ENCODE measurements at places on chromosomes 7 and 10.

- no peak for DNase-seq
These were observed 98.3 kb downstream of the KCNMA1 start for GRCh38 chr10:77539147-77539935.

DNA sequence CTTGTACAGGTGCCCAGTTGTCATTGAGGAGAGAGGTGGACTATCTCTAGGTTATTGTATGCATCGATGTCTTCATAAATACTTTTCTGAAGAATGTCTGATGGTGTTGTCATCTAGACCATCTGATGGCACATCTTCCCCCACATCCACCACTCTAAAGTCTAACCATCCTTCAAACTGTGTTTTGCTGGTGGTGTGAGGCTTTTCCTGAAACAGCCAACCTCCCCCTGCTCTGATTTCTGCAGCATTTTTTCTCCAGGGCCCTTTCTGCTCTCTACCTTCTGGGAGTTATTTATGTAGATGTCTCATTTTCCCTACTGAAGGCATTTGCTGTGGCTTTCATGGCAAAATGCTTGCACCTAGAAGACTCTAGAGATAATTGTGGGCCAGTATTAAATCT, 1.5 kb downstream of the PLCE1 start:
- no peak for DNase-seq

GRCh38 chr7:42414941-42415505, 178.0 kb upstream of the GLI3 start:
- DNase-seq = no peak

DNA sequence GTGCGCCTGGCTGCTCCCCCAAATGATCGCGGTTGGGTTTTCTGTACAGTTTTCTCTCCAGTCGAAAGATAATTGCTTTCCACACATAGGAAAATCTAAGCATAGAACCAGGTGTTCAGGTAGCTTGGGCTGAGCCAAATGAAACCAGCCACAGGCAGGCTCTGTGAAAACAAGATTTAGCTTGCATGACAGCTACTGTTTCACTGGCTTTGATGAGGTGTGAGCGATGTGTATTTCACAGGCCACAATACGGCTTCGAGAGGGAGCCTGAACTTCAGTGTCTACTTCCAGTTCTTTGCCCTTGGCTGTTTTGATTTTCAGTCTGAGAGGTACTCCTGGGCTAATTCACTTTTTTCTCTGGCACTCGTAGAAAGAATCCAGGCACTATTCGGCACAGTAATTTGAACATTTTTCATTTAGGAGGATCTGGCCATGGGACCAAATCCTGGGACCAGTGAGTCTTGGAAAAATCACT, 110.5 kb downstream of the JCAD start:
- DNase-seq = no peak

DNA sequence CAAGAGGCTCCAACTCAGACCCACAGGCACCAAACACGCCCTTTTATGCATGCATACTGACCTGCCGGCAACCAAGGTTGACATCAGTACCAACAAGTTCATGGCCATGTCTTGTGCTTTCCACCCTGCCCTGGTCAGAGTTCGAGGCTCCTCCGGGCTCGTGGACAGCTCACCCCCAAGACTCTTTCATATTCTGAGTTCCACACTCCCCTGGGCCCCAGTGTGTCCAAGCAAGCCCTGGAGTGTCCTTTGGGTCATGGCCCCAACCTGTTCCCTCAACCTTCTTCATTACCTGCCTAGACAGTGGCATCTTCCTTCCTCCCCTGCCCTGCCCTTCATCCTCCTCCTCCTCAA, 40.5 kb downstream of the HIF1AN start:
- no peak for DNase-seq

- DNase-seq = no peak
These were observed at the start of gene HECW1 for GRCh38 chr7:43112459-43112940. HECW1 (plus strand) TSS chr7:43112647; CDS start chr7:43243906, 131,259 bp downstream.

DNA sequence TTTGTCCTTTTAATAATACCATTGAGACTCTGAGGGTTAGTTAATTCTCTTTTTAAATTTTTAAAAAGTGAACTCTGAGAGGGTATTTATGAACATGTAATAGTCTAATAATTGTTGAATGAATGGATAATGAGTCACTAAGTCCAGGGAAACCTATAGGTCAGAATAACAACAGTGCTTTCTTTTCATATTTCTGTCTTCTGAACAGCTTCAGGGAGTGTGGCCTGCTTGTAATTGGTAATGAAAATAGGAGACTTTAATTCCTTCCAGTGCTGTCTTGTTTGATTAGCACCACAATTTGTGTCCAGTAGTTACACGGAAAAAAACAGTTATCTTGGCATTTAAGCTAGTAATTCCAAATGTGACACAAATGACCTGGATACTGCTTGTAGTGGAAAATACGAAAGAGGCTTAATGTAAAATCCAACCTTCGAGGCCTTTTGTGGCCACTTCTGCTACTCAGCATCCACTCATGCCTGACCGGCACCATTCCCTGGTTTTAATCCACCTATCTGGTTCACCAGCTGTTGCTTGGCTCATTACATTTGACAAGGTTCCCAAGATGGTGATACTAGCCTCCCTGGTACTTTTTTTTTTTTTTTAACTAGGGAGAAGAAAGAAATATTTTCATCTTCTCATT, 149.3 kb upstream of the IMMP2L start:
- no peak for DNase-seq

GRCh38 chr10:101284744-101285463, 55.6 kb upstream of the LBX1 start:
- no peak for DNase-seq

DNA sequence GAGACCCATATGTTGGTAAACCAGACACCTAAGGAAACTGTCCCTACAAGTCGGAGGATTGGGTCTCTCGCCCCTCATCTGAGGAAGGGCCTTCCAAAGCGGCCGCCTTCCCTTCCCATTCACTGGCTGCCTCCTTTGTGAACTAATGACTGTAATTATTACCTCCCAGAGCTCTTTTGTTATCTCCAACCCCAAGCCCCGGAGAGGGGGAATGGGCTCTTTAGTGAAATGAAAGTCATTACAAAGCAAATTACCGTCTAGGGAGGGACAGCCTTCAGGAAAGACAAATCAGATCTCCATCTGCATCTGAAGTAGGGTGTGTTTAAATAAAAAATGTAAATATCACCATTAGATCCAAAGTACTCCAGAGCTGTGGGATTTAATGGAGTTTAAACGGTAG, 2.6 kb upstream of the GAD2 start:
- DNase-seq = peak; percentile 85

- no peak for DNase-seq
These were observed 26.8 kb upstream of the CABCOCO1 start for GRCh38 chr10:61635932-61636331.

DNA sequence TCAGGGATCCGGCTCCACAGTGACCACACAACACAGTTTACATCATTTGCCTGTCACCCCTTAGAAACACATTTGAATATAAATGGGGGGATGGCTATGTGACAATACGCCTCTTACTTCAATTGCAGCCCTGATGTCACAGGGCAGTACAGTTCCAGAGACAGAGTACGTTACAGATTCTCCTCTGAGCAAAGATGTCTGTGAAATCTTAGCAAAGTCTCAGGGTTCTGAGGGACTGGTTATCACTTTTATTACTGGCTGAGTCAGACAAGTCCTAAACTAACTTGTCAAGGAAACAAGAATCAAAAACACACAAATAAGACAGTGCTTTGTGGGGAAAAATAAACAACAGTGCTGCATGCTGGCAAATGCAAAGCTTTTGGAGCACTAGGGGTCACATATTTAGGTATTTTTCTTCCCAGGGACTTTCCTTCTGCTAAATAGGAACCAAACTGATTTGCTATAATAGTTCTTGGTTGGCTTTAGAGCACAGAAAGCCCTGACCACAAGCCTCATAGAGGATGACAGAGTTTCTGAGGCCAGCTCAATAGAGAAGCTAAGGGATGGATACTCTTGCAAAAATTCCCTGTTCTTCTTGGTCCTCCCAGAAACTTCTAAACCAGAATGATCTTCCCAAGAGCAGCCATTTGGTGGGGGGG, 501.6 kb downstream of the GRID1 start:
- DNase-seq = no peak

DNA sequence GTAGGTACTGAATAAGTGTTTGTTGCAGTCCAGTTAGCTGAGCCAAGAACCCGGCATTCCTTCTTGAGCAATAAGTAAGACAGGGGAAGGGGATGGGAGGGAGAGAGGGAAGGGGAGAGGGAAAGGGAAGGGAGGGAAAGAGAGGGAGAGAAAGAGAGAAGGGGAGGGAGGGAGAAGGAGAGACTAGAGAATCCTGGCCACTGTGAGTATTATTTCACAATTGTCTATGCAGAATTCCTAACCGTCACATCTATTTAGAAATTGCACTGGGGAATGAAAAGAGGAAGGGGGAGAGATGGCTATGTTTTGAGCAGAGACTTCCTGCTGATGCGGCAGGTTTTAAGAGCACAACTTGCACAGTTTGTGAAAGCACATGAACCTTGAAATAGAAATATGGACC, 251.4 kb upstream of the ZMIZ1 start:
- DNase-seq = no peak

DNA sequence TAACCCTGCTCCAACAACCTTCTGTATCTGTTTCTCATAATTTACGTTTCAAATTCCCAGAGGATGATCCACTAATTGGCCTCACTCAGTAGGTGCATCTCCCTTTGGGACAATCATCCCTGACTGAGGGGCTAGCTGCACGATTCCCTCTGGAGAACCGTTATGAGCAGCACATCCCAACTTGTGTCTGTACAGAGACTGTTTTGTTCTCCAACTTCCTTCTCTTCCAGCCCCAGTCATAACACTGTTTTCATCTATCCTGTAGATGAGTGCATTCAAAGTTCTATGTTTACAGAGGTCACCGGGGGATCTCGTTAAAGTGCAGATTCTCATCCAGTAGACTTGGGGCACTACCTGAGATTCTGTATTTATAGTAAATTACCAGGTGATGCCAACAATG, 187.2 kb downstream of the REEP3 start:
- DNase-seq = no peak

- no peak for DNase-seq
These were observed 101.7 kb upstream of the YAE1 start for GRCh38 chr7:39464350-39465054.

DNA sequence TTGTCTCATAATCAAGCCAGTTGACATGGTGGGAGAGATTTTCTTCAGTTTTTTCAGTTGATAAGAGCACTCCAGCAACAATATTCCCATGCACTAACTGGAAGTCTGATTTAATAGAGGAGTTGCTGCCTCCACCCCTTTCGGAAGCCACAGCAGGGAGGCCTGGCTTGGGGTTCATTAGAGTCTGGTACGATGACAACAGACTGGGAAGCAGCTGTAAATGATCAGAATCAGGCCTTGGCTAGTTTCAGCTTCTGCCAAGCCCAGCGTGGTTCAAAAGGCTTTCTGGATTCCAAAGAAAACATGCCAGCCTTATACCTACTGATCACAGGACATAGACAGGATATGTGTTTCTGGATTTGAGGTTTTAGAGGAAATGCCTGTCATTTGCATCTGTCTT, 274.0 kb downstream of the CSTF2T start:
- no peak for DNase-seq

DNA sequence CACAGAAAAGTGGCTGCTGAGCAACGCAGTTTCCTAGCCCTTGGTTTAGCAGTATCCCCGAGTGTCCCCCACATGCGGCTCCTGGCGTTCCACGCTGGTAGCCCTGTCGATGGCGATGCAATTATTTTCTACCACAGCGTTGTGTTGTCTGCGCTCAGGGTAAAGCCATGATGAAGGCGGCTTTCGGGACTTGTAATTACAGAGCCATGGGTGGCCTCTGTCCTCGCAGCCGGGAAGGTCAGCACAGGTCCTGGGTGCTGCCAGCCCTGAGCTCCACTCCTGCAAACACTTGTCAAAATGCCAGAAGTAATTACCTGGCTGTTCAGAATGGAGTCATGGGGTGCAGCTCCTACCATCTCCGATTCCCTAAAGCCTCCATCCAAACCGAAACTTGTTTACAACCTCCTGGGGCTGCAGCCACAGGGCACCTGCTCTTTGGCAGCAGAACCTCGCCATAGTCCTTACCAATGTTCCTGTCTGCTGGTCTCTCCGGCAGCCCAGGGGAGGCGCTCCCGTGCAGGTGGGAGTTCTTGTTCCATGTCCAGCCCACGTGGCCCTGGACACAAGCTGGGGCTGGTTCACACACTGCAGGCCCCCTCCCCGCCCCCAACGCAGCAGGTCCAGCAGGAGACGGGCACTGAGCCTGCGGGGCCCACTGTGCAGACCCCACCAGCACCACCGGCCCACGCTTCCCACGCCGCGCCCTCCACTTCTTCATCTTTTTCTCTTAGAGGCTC, 512.6 kb downstream of the PTPRN2 start:
- DNase-seq = peak; percentile 93

DNA sequence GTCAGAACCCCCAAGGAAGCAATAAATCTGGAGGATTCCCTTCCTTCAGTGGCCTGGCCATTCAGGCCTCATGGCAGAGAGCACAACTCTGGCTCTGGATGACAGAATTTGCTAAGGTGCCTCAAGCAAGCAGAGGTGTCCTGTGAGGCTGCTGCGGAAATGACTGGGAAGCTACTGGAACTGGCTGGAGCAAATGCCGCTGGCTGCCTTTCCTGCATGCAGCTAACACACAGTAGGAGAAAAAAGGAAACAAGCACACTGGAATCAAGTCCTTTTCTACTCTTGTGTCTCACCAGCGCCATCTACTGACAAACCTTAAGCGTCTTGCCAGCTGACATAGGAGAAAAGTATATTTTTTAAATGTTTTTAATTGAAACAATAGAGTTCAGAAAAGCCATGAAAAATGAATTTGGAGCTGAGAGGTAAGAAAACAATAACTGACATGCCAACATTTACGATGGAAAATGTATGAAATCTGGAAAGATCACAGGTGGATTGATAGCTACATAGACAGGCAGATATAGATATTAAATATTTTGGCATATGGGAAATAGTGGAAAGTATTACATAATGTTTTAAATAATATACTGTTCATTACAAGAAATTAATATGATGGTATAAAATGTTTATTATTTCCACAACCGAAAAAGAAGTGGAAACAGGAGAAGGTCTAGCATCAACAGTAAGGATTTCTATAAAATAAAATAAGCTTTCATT, 951.6 kb downstream of the ANKRD7 start:
- DNase-seq = peak; percentile 83

DNA sequence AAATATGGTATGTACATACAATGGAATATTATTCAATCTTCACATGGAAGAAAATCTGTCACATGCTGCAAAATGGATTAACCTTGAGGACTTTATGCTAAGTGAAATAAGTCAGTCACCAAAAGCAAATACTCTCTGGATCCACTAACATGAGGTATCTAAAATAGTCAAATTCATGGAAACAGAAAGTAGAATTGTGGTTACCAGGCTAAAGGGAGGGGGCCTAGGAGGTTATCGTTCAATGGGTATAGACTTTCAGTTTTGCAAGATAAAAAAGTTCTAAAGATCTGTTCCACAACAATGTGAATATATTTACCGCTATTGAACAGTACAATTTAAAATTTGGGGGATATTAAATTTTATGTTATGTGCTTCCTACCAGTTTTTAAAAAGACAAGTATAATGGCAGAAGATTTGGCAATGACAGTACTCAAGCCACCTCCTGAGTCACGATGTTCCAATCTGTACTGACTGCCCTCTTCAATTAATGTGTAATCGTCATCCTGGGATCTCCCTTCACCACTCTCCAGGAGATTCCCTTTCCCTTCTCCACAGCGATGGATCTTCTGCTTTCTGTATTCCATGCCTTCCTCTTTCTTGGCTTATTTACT, 32.3 kb upstream of the IL6 start:
- DNase-seq = no peak

- no peak for DNase-seq
These were observed 30.7 kb downstream of the NUDT5 start for GRCh38 chr10:12165036-12165435.

GRCh38 chr10:114017271-114017670, 26.4 kb upstream of the ADRB1 start:
- no peak for DNase-seq

GRCh38 chr7:21651697-21652096, 108.9 kb downstream of the DNAH11 start:
- DNase-seq = no peak

GRCh38 chr10:68235581-68235980, 3.7 kb upstream of the ATOH7 start:
- DNase-seq = no peak
